Left renal cortex interstitium (tissue), 4 donors: ENCODE measurements at places on chromosomes 12 and 14. TPM values are rescaled to one million over a fixed set of nuclear protein-coding genes. Genes with fewer than 3 reads are reported as not detected.
A peak's percentile ranks its signal among the peaks of the same experiment; 100 is the strongest.

The VASH1 gene
- 44.6 TPM for polyA plus RNA-seq

The HOXC11 gene
- polyA plus RNA-seq: 3.6 TPM

GRCh38 chr14:51168215-51168613 lies 71.8 kb upstream of the TMX1 start:
- no peak for DNase-seq

DNA sequence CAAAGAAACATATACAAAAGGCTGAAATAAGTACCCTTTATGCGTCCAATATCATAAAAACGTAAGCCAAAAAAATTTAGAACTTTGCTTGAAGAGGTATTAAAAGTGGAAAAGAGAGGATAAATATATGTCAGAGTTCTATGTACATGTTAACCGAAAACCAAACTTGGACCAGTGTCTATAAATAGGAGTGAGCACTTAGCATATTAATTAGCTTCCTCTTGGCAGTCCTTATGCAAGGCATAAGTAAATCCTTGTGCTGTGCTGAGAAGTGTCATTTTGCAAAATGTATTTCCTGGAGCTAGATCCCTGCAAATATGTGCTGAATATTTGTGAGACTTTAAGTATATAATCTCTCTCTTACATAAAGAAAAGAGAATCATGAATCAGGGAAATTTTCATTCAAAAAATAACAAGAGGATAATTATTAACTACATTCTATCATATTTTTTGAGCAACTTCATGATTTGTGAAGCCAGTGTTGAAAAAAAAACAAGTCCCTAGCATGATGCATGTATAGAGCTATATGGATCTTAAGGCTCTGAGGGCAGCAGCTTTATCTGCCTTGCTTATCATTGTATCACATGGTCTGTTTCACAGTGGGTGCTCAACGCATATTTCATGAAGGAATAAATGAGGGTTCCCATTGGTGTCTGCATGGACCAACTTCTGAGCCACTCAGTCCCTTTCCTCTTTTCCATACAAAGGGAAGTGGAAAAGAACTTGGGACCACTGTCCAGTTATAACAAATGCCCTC lies 326.1 kb downstream of the PDZRN4 start:
- DNase-seq: no peak

GRCh38 chr14:106069804-106070625 lies 543.6 kb downstream of the TMEM121 start:
- no peak for DNase-seq

The SLCO1C1 gene
- polyA plus RNA-seq: 1.4 TPM

The RFLNA gene
- polyA plus RNA-seq: 6.4 TPM

GRCh38 chr14:88546621-88547385 lies 8.0 kb downstream of the PTPN21 start:
- DNase-seq: no peak

DNA sequence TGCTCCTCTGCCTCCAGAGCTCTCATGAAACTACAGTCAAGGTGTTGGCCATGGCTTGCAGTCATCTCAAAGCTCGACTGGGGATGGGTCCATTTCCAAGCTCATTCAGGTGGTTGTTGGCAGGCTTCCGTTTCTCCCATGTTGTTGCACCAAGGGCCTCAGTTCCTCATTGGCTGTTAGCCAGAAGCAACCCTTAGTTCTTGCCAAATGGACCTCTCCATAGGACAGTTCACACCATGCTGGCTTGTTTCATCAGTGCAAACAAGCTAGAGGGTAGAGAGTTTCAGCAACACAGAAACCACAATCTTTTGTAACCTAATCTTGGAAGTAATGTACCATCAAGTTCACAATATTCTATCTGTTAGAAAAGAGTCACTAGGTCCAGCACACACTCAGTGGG lies 22.7 kb upstream of the PPM1A start:
- DNase-seq: no peak

The FSCB gene
- polyA plus RNA-seq: not detected

The KRT85 gene
- polyA plus RNA-seq: not detected

- no peak for DNase-seq
These were observed 14.6 kb upstream of the PNMA1 start for GRCh38 chr14:73728717-73729330.

GRCh38 chr14:103151270-103151945 lies 28.1 kb downstream of the TNFAIP2 start:
- DNase-seq: no peak

DNA sequence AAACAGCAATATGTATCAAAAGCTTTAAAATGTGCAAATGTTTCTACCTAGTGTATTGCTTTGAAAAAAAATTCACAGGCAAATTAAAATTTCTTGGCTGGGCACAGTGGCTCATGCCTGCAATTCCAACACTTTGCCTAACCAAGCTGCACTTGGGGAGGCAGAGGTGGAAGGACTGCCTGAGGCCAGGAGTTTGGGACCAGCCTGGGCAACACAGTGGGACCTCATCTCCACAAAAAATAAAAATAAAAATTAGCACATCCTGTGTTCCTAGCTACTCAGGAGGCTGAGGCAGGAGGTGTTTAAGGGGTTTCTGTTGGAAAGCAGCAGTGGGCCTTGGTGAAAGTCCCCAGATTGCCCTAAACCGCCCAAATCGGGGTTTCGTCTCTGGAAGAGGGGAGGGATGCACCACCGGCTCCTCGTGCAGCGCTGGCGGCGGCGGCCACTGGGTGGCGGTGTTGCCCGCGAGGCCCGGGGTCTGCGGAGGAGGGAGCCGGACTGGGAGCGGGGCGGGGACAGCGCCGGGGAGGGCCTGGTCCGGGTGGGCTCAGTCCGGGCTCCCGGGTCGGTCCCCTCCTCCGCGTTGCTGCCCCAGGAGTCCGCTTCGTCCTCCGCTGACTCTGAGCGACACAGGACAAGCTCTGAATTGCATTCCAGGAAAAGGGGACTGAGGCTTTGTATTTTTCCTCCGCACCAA lies 265.6 kb downstream of the AACS start:
- DNase-seq: peak; percentile 27

DNA sequence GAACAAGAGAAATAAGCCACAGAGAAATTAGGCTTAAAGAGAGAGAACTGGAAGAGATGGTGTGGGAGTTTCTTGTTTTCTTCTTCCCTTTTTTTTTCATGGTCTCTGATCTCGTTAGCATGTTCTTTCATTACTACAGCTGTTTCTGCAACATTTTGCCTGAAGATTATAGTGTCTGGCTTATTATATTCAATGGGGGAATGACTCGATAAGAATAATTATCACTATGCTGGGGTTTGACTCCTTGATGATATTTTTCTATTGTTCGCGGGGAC lies 70.0 kb downstream of the TMEM132C start:
- no peak for DNase-seq

The TTC9 gene
- polyA plus RNA-seq: 3.6 TPM

- no peak for DNase-seq
These were observed 173.2 kb downstream of the EGLN3 start for GRCh38 chr14:33777681-33778080.

The FBLN5 gene
- 143 TPM for polyA plus RNA-seq

The PELI2 gene
- 29.1 TPM for polyA plus RNA-seq

DNA sequence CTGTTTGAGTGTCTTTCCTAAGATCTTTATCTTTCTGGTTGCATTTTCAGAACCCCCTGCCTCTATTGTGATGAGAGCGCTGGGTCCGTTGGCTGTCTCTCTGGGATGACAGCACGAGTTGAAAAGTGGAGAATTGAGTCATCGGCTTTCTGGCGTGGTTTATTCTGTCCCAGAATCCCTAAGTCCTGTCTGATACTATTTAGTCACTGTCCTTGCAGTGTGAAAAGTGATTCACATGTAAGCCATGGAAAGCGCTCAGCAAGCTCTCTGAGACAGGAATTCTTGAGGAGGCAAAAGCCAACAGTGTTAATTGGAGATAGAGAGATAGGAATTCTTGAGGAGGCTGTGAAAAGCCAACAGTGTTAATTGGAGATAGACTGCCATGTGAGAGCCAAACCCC lies 121.7 kb downstream of the CHST11 start:
- no peak for DNase-seq

- DNase-seq: no peak
These were observed 71.8 kb upstream of the MAX start for GRCh38 chr14:65173973-65174693.

DNA sequence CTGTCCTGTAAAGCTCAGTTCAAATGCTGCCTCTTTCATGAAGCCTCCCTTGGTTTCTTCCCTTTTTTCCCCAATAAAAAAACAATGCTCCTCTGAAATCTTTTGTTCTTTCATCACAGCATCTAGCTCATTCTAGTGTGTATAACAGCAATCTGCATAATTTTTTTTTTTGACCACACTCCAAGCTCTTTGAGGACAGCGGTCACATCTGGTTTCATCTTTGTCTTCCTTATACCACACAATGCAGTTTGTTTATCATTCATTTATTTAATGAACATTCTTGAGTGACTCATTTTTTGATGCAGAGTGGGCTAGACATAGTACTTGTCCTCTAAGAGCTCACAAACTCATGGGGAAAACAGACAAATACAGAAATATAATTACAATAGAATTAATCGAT lies 7.3 kb downstream of the GNG2 start:
- no peak for DNase-seq

The RBP5 gene
- 56.7 TPM for polyA plus RNA-seq

DNA sequence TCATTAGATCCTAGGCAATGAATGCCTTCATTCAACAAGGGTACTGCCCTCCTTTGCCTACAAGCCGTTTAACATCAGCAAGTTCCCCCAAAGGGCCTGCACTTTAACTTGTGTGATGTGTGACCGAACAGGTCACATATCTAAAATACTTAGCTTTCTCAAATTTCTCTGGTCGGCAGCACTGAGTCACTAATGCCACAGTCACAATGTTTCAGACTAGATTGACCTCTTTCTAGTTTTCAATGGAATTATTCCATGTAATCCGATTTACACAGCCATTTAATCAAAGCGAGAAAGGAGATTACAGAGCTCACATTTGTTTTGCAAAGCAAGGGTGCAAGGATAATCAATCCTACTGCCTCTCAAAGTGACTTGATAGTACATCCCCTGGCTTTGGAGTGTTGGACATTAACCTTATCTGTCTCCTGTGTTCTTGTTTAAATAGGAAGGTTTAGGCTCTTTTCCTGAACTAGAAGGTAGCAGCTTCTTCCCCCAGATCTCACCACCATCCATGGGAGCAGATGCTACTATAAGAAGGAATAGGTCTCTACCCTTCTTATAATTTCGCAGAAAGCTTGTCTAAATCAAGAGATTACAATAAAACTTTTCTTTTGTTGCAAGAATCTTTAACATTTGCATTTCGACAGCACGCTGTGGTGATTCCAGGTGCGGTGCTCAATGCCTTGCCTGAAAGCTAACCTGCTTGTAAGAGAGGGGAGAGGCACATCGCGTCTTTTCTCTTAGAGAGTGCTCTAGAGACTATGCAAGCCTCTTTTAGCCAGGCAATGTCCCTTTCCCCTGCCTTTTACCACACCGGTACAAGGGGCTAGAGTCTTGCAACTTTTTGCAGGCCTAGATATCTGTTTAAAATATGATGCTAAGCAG lies 1.8 kb downstream of the KITLG start:
- no peak for DNase-seq

DNA sequence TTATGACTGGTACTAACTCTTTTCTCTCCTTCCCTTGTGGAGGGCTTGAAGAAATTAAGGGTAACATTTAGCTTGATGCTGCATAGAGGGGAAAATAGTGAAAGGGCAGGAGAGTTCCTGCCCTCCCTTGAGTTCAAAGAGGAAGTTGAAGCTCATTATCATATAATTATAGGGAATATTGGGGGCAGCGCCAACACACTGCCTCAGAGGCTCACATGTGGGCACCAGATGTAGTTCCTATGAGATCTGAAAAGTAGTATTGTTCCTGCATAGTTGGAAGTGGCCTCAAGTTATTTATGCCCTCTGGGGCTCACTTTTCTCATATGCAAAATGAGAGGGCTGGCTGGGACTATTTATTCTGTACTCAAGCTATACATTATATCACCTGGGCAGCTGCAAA lies 33.0 kb upstream of the FGF23 start:
- DNase-seq: no peak

DNA sequence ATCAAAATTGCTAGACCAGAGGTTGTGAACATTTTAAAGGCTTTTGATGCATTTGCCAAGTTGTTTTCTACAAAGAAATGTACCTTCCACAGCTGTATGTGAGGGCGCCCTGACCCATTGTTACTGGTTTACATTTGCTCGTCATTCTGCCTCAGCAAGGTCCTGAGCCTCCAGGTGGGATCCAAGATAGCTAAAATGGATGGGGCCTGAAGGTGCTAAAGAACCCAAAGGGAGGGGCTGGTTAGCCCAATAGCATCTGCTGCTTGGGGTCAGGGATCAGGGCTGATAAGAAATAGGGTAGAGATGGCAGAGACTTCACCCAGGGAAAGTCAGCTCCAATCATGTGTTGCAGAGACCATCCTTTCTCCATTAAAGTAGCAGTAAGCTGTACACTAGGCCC lies 43.1 kb downstream of the GALNT16 start:
- no peak for DNase-seq

- DNase-seq: no peak
These were observed 93.5 kb downstream of the LMNTD1 start for GRCh38 chr12:25459541-25459951.

The PRPH gene
- not detected for polyA plus RNA-seq

- DNase-seq: no peak
These were observed 648.3 kb upstream of the MDGA2 start for GRCh38 chr14:48323665-48324064.

DNA sequence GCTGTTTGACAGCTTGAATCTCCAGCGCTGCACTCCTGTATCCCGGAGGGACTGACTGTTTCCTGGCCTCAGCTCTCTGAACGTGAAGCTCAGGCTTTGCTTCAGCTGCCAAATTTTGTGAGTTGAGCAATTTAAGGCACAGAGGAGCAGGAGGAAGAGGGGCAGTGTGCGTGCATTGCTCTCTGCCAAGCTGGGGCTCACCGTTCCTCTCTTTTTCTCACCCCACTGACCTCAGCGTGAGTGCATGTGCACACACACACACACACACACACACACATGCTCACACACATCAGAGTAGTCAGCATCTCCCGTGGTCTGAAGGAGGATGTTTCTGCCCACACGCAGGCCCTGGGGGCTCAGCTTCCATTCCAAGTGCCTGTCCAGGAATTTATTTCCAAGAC lies 27.8 kb upstream of the BDKRB2 start:
- no peak for DNase-seq

The TRMT61A gene
- 8.3 TPM for polyA plus RNA-seq

- DNase-seq: no peak
These were observed 11.1 kb upstream of the NINJ2 start for GRCh38 chr12:674272-674781.

DNA sequence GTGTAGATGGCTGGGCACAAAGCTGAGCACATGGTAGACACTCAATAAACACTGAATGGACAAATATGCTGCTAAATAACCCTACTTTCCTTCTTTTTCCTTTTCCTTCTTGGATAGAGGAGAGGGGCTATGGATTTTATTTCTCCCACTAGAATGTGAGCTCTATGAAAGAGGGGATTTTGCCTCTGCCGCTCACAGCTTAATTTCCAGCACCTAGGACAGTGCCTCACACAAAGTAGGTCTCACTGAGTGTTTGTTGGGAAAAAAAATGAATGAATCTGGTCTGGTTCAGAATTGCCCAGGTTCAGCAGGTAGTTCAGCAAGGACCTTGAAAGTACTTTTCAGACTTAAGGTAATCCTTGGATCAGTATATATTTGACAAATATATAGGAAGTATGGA lies 65.5 kb downstream of the WSCD2 start:
- no peak for DNase-seq

GRCh38 chr14:65412856-65413738 lies 567 bp downstream of the FUT8 start:
- DNase-seq: peak; percentile 38
